Left hindlimb (tissue), 1 donor: ENCODE measurements at places on chromosomes 11 and 22.

GRCh38 chr22:42799461-42800405 lies 57.3 kb downstream of the ARFGAP3 start:
- DNase-seq = no peak

GRCh38 chr11:80673566-80673965 lies 1232.7 kb upstream of the TENM4 start:
- DNase-seq = no peak

DNA sequence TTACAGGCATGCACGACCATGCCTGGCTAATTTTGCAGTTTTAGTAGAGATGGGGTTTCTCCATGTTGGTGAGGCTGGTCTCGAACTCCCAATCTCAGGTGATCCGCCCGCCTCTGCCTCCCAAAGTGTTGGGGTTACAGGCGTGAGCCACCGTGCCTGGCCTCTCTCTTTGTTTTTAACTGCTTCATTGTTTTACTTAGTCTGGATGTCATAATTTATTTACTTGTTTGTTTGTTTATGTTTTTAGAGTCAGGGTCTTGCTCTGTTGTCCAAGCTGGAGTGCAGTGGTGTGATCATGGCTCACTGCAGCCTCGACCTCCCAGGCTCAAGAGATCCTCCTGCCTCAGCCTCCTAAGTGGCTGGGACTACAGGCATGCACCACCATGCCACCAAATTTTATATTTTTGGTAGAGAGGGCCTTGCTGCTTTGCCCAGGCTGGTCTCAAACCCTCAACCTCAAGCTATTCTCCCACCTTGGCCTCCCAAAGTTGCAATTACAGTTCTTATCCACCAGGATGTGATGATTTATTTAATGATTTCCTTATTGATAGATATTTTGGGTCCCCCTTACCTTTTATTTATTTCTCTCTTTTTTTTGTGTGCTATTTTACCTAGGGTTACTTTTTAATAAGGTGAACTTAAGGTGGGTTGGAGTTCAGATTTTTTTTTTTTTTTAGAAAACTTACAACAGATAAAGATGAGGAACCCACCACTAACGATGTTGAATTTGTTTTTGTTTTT lies 52.6 kb upstream of the ADA2 start:
- no peak for DNase-seq

GRCh38 chr11:126627421-126627820 lies 271.9 kb downstream of the ST3GAL4 start:
- no peak for DNase-seq

DNA sequence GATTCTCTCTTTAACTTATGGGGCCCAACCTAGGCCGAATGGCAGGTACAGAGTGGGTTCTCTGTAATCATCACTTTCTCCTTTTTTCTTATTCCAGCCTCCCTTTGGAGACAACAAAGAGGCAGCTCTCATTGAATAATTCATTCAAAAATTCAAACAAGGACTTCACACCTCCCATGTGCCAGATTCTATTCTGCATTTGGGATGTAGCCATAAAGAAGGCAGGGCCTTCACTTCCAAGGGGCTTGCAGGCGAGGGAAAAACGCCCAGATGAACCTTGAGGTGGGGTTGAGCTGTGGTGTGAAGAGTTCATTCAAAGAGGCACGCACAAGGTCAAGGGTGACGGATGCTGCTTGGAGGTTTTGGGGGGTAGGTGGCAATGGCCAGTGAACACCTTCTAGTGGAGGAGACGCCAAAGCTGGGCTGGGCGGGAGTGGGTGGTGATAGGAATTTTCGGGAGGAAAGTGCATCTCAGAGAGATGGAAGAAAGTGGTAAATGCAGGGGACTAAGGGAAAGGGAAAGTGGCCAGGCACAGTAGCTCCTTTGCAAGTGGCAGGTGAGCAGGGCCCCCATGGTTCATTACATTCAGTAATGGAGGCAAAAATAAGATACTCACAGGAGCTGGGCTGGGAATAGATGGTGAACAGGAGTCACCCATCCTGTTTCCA lies 499.6 kb downstream of the MIAT start:
- no peak for DNase-seq

DNA sequence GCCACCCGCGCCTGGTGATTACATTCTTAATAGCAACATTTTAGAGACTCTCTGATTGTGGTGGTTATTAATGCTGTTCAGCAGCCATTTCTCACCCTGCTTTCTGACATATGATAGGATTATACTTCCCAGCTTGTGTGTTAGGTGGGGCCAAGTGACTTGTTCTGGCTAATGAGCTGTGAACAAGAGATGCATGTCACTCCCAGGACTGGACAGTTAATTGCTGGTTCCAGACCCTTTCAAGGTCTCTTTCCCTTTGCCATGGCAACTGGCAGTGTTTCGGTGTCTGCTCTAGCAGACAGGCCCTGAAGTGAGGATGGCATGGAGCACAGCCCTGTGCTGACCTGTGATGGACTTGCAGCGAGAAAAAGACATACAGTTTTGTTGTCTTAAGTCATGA lies 8.9 kb upstream of the PTPRJ start:
- no peak for DNase-seq

GRCh38 chr11:8681837-8682302 lies 595 bp downstream of the TRIM66 start:
- no peak for DNase-seq

- no peak for DNase-seq
Observed at GRCh38 chr22:49535527-49536125, 292.0 kb downstream of the BRD1 start.

GRCh38 chr22:39349506-39349966 lies 255 bp upstream of the SYNGR1 start:
- peak; percentile 63 for DNase-seq

DNA sequence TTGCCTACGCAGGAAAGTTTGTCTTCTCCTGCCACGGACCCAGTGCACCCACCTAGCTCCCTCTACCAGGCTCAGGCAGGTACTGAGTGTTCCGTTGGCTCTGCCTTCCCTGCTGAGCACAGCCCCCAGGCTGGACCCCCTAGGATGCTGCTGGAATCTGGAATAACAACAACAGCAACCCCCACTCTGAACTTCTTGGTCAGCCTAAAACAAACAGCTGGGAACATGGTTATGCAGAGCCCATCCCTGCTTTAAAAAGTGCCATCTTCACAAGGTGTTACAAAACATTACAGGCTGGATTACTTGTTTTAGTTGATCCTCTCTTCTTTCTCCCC lies 1.8 kb downstream of the OPCML start:
- no peak for DNase-seq

GRCh38 chr11:20627701-20628100 lies 28.3 kb downstream of the SLC6A5 start:
- no peak for DNase-seq

DNA sequence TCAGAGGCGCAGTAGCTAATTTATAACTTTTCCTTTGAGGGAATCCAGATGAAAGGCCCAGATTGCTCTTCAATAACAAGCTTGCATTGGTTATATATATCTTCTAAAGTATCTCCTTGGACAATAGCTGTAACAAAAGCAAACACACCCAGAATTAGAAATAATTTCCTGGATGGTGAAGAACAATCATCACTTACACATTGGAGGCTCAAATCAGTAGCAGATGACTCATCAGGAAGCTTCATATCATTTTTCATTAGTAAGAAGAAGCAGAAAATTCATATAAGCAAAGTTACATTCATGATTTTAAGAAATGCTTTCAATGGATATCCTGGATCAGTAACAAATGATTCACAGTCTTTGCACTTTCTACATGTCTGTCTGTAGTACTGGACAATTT lies 173.6 kb upstream of the CCDC90B start:
- DNase-seq = no peak

GRCh38 chr11:102415304-102415916 lies 37.2 kb downstream of the TMEM123 start:
- DNase-seq = no peak
